ENCODE measurements at places on chromosomes 16 and 17.

- DNase-seq, result no peak
Measured at GRCh38 chr16:66851166-66851964, 7.2 kb downstream of the CA7 start.

- no peak for DNase-seq
Measured at GRCh38 chr16:67404740-67405226, 11.5 kb upstream of the TPPP3 start.

DNA sequence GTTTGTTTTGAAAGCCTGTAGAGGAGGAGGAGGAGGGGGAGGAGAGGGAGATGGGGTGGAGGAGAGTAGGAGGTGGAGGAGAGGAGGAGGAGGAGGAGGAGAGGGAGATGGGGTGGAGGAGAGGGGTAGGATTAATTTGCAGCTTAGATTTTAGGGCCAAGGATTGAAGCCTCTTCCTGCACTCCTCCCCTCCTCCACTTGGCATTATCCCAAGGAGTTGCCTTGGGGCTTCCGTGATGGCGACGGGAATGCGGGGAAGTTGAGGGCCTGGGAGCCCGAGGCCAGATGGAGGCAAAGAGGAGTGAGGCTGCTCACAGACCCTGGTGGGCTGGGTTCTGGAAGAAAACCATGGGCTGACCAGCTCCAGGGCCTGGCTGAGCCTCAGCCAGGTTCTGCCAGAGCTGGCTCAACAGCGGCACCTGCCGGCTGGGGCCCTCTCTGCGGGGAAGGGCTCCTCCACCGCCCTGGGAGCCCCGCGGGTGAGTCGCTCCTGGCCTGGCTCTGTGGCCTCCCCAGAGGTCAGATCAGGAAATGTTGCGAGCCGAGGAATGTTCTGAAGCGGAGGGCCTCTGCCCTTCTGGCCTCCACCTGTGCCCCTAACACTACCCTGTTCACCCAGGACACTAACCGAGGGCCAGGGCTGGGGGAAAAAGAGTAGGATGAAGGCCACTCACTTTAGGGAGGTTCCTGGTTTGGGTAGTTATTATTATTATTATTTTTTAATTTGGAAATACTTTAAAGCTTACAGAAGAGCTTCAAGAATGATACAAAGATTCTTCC is 23.9 kb upstream of the FMNL1 start:
- peak; percentile 60 for DNase-seq

- no peak for DNase-seq
Measured at GRCh38 chr16:3182608-3183444, 5.2 kb upstream of the OR1F1 start.

GRCh38 chr17:32111141-32111771 is 31.0 kb upstream of the RHOT1 start:
- DNase-seq, result no peak

GRCh38 chr17:21595086-21595485 is 97.2 kb upstream of the KCNJ18 start:
- no peak for DNase-seq

GRCh38 chr16:12096828-12097522 is 120.4 kb downstream of the SNX29 start:
- DNase-seq, result no peak

DNA sequence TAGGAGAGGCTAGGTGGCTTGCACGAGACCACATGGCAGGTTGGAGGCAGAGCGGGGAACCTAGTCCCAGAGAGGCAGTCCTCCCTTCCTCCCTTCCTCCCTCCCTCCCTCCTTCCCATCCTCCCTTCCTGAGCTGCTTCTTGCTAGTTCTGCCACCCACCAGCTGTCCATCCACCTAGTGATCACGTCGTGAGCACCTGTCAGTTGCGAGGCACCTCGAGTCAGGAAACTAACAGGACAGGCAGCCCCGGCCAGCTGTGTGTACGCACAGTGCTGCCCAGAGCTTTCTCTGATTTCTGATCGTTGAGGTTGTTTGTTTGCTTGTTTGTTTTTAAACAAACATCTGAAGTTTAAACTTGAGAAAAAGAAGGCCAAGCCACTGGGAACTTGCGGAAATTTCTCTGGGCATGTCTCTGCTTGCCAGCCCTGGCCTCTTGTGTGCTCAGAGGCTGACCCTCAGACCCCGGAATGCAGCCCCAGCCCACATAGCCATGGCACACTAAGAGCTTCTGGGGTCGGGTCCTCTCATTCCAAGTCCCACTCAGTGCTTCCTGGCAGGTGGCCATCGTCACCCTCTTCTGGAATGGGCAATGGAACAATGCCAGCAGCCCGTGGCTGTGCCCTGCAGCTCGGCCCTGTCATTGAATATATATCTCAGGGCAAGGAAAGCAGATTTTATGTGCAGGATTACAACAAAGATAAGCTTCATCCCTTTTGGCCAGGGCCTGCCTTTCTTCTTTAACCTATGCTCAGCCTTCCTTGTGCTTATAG is 174.0 kb downstream of the KATNIP start:
- no peak for DNase-seq

DNA sequence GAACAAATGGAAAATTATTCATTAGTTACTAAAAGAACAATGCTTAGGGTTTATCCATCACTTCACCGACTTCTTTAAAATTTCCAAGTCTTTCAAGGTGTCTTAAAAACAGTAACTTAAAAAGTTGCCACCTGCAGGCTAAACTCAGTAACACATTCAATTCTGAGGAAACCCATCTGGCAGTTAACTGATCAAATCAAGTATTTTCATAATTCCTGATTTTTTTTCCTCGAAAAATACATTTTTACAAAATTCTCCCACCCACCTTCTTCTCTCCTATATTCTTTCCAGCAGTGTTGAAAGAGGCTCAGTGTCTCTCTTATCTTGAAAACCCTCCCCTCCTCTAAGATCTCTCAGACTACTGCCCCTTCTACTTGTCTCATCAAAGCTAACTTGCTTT is 29.9 kb downstream of the PARN start:
- no peak for DNase-seq

DNA sequence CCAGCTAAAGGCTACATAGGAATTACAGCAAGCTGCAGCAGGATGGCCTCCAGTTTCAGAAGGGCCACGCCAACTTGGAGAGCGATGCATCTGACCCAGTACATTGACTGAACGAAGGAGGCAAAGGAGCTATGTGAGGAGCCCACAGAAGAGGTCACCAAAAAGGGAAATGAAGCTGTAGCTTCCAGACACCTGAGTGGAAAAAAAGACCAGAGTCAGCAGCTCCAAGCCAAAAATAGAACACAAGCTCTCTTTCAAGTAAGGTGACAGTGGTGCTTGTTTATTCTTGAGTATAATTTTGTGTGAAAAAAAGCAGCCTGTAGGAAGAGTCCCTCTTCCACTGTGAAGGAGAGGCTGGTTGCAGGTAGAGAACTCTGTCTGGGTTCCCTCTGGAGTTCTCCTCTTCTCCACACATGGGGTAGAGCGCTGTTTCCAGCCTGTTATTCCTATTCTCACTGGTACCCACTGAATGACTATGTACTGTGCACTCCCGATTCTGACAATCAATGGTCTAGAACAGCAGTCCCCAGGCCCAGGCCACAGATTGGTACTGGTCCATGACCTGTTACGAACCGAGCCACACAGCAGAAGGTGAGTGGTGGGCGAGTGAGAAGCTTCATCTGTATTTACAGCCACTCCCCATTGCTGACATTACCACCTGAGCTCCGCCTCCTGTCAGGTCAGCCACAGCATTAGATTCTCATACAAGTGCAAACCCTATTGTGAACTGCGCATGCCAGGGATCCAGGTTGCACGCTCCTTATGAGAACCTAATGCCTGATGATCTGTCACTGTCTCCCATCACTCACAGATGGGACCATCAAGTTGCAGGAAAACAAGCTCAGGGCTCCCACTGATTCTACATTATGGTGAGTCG is 15.1 kb downstream of the CCL4 start:
- no peak for DNase-seq

DNA sequence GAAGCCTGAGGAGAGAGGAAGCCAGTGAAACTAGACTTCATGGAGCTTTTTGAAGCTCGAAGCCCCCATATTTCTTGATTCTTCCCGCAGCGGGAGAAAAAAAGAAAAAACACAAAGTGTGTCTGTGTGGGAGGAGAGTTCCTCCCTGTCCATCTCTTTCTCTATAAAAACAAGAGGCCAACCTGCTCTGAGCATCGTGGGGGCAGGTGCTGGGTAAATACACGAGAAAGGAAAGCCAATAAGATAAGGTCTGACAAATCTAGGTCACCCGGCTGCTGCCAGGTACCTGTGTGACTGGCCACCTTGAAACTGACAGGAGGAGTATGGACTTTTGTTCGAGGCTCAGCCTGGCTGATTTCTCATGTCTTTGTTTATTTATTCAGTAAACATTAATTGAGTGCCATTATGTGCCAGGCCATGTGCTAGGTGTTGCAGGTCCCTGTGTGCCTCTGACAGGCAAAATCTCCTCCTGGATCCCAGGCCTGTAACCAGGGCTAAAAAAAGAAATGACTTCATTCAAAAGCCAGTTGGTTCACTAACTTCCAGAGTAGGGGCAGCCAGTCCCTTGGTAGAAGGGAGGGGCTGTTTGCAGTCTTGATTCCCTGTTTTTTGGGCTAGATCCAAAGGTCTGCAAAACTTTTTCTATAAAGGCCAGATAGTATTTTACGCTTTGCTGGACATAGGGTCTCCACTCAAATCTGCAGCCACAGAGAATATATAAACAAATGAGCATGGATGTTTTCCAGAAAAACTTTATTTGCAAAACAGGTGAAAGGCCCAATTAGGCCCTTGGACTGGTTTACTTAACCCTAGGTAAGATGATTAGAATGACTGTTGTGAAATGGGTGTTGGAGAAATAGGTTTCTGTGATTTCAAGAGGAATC is 35.6 kb downstream of the YPEL2 start:
- DNase-seq, result peak; percentile 50

- DNase-seq, result no peak
Measured at GRCh38 chr17:79446399-79447009, 164.3 kb downstream of the RBFOX3 start.

DNA sequence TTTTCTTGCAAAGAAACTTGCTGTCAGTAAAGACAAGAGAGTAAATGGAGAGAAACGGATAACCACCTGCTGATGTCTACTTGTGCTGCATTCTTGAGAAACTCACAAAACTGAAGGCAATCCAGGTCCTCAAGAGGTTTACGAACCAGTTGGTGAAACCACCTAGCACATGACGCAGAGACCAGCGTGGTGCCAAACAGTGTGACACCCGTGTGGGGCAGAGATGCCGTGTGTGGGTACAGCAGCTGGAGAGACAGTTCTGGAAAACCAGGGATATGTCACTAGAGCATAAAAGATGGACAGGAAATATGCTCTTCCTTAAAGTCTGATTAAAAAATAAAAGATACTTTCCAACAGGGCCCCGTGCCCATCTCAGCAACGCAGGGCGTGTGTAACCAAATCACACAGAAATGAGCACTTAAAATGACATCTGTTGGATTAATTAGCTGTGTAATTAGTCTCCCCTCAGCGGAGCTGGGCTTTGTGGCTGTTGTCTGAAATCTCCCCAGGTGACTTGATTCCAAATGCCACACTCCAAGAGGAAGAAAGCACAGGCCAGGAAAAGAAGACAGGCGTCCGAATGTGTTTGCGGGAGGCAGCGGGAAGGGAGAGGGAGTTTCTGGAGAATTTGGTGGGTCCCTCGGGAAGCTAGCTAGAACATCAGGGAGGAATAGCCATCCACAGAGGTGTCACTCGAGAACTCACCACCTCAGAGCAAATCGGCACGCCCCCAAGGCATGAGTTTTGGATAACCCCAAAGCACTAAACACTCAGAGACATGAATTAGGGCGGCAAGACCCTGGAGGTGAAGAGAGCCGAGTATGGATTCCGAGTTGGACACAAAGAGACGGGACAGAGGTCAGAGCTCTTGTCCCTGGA is 109.8 kb downstream of the ZFHX3 start:
- DNase-seq, result no peak

DNA sequence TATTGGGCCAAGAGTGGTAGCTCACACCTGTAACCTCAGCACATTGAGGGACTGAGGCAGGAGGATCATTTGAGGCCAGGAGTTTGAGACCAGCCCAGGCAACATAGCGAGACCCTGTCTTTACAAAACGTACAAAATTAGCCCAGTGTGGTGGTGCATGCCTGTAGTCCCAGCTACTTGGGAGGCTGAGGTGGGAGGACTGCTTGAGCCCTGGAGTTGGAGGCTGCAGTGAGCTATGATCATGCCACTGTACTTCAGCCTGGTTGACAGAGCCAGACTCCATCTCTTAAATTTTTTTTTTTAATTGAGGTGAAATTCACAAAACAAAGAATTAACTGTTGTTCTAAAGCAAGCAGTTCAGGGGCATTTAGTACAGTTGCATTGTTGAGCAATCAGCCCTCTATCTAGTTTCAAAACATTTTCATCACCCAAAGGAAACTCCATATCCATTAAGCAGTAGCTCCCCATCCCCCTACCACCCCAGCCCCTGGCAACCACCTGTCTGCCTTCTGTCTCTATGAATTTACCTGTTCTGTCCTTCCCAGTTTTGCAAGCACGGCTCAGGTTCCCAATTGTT is 15.6 kb downstream of the SNX29 start:
- DNase-seq, result no peak

DNA sequence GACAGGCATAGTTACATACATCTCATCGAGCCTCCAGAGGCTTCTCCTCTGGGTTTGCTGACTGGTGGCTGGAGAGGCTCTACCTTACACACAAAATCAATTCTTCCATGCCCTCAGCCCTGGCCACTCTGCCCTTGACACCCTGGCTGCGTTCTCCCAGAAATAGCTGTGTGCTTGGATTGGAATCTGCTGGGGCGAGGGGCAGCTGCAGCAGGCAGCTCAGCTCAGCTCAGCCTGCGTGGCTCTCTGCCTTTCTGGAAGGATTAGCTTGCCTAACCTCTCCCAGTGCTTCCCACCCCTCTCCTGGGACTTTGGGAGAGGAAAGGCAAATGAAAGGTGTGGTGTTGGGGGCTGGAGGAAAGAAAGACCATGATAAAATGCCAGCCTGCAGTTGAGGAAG is 216.1 kb downstream of the ENGASE start:
- no peak for DNase-seq

- no peak for DNase-seq
Measured at GRCh38 chr17:73738751-73739575, 94.7 kb upstream of the SDK2 start.
